ENCODE measurements at places on chromosomes 4 and X.
A peak's percentile ranks its signal among the peaks of the same experiment; 100 is the strongest.

DNA sequence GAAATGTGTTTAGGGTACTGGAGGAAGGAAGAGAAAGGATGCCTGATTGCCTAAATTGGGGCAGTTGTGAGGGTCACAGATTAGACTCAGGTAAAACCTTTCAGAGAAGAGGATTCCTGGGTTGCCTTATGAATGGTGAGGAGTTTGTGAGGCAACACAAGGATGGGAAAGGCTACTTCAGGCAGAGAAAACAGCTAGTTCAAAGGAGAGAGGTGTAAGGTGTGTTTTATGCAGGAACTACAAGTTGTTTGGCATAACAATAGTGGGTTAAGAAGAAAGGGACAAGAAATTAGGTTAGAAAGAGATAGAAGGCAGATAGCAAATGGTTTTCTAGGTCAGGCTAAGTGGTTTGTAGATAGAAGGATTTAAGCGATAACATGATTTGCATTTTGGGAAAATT lies 75.1 kb upstream of the PGRMC2 start:
- no peak for DNase-seq

DNA sequence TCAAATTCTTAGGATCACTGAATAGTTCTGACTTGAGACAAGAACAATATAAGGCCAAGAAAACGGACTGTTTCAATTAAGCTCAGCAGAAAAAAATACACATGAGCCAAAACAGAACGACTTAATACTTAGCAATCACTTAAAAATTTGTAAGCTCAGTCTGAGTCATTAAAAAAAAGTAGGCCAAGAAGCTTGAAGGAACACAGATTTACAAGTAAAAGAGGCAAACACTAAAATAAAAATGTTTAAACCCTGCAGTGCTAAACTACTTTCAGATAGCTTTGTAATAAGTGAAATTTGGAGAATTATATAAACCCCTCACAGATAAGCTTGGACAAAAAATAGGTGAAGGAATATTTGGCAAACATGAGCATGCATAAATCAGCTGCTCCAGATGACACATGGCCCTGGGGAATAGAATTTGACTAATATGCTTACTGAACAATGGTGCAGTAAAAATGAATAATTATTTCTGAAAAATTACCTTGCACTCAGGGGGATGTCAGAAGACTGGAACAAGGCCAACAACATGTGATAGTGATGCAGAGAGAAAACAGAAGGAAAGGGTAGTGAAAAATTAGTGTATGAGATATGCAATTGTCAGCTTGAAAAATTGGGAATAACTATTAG lies 49.6 kb downstream of the LNX1 start:
- DNase-seq: peak; percentile 77

- DNase-seq: no peak
Measured at GRCh38 chrX:120731386-120731785, 101.5 kb upstream of the C1GALT1C1 start.

- DNase-seq: no peak
Measured at GRCh38 chrX:101642093-101642492, 17.6 kb downstream of the ARMCX2 start.

- no peak for DNase-seq
Measured at GRCh38 chr4:183783306-183783705, 121.8 kb upstream of the STOX2 start.

DNA sequence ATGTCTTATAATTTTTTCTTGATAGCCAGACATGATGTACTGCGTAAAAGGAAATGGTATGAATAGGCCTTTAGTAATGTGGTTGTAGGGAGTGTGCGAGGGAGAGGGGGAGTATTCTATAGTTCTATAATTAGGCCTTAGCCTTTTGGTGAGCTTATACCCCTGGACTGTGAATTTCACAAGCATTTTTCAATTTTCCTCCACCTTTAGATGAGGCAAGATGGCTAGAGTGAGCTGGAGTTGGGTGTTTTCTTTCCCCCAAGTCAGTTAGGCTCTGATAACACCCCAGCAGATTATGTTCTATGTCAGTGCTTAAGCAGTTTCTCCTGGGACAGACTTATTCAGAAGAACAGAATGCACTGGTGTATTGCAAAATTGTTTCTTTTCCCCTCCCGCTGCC lies 210.2 kb upstream of the NPY2R start:
- no peak for DNase-seq

DNA sequence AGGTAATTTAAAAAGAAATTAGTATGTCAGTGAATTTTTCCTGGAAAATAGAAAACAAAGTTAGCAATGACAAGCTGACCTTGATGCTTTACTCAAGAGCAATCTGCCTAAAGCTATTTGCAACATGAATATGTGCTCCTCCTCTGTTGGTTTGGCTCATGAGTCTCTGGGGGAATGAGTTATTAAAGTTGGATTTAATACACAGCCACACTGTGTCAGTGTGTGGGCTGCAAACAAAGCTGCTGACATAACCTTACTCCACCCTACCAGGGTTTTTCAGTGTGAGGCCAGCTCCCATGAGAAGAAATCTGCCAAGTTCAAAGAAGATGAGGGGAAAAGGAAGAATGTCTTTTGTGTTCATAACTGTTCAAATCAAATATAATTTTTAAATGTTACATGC lies 280.5 kb downstream of the TLL1 start:
- no peak for DNase-seq

DNA sequence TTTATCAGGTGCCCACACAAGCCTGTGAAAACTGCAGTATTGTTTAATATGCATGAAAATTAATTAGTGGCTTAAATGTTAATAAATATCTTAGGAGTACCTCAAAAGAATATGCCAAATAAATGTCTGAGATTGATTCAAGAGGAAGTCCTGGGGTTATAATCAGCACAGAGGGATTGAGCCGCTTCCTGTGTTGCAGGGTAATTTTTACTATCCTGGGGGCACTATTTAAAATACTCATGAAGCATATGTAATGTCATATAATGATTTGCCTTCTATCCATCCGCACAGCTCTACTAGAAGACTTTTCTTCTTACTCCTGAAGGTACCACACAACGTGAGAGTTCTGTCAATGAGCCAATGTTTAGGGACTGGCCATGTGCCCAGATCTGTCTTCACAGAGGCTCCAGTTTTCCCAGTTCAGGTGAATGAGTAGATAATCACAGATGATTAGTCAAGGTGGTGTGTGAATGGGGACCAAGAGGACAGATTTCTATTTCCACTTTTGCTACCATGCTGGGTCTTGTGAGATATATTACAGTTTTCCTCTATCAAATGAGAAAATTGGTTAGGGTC lies 233.3 kb downstream of the USP46 start:
- no peak for DNase-seq

DNA sequence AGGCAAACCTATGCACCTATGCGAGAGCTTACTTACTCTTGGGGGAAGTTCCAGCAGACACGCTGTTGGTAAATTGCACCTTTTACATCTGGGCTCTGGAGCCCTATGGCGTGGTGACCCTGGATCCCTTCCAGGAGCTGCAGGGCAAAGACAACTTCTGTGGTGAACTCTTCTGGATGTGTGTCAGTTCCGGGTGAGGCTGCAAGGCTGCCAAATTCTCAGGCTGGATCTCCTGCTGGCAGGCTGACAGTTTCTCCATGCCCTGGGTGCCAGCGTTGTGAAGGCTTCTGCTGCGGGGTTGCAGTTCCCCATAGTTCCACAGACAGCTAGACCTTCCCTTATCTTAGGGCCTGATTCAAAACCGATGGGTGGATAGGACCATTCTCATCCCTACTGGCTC lies 37.9 kb downstream of the RAP2C start:
- no peak for DNase-seq

DNA sequence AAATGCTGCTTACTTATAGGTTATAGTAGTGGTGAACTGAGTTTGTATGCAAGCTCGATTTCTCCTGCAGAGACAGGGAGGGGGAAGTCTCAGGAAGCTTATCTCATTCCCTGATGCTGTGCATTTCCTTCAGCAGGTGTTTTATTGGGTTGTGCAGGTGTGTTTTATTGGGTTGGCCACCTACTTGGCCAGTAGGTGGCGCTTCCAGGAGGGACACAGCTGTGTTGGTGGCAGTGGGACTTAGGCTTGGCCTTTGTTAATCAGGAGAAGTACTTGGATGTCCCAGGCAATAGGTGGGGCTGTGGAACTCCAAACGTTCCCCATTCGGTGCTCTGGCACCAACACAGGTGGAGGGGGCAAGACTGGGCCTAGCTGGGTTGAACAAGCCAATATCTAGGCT lies 196.0 kb upstream of the DCAF8L1 start:
- DNase-seq: no peak

DNA sequence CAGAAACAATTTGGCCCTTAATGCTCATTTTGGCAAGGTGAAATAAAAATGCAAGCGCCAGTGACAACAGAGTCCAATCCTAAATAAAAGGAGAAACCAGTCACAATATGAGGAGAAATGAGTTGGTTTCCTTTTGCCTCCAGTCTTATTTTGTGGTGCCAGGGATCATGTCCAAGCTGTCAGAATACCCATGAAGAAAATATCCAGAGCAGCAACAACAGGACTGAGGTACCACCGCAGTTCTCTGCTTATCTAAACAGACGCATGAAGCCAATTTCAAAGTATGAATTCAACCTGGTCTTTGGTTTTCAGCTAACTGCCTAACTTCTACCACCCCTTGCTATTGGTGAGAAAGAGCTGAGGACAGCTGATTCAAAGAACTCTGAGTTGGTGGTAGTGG lies 199.9 kb upstream of the MAGEB2 start:
- no peak for DNase-seq

DNA sequence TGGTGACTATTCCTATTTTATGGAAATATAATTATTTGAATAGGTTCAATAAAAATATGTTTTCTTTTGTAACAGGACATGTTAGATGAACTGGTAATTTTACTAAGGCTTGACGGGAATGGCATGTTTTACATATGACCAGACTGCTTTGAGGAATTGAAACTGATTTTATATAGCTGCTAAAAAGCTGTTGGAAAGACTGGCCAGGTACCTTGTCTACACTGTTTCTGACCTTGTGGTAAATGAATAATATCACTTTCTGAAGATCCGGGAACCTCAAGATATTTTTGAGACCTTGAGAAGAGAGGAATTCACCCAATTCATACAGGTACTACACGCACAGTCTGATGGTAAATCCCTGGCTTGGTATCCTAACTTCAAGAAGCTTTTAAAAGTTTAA lies 42.1 kb upstream of the USP46 start:
- no peak for DNase-seq

- DNase-seq: no peak
Measured at GRCh38 chrX:40291553-40291952, 193.8 kb upstream of the BCOR start.

- no peak for DNase-seq
Measured at GRCh38 chr4:41712425-41712824, 36.1 kb downstream of the PHOX2B start.

- no peak for DNase-seq
Measured at GRCh38 chr4:84753321-84753972, 170.5 kb downstream of the CDS1 start.

- DNase-seq: no peak
Measured at GRCh38 chrX:13266641-13267345, 53.1 kb downstream of the ATXN3L start.

GRCh38 chrX:56761167-56761566 lies 32.1 kb downstream of the NBDY start:
- DNase-seq: no peak

DNA sequence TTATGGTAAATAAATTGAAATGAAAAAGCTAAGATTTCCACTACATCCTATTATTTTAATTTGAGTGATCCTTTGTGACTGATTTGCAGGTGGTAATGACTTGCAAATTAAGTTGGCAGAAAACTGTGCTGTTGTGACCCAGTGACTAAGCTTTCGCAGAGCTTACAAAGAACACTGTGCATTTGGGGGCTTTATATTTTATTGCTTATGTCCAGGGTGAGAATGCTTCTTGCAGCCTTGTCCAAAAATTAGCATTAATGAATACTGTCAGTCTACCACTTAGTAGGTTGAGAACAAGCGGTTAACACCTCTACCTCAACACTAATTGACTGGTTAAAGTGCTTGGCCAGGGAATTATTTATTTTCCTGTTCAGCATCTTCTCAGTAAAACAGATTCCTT lies 991.3 kb upstream of the DIAPH2 start:
- no peak for DNase-seq

GRCh38 chr4:72714482-72715279 lies 145.7 kb upstream of the ADAMTS3 start:
- DNase-seq: no peak

DNA sequence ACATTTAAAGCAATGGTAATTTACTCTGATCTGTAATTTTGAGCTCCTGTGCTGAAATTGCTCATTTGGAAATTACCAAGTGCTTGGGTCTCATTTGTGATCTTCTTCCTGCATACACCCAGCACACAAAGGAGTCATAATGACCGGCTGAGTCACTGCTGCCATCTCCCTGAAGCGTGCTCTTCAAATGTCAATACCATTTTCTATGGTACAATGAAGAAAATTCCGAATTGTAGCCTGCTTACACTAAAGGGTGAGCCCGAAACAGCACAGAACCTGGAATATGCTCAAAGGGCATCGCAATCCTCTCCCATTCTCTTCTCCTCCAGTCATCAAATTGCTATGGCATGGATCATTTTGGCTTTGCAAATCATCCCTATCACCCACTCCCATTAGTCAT lies 140.5 kb downstream of the GRIA3 start:
- DNase-seq: no peak

DNA sequence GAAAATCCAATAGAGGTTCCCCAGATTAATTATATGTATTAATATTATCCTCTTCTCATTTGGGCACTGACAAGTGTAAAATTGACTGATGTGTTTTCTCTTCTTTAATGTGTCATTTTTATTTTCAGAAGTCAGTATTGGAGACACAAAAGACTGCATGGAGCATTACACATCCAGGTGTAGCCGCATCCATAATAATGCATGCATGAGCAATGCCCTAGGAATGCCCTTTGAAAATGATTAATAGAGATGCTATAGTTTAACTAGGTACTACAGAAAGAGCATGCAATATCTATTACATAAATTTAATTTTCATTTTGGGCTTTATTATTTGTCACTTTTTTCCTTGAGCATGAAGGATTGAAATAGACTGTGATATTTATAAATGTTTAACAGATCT lies 509.9 kb downstream of the SPOCK3 start:
- no peak for DNase-seq

- DNase-seq: no peak
Measured at GRCh38 chr4:186832906-186833305, 109.2 kb upstream of the FAT1 start.

DNA sequence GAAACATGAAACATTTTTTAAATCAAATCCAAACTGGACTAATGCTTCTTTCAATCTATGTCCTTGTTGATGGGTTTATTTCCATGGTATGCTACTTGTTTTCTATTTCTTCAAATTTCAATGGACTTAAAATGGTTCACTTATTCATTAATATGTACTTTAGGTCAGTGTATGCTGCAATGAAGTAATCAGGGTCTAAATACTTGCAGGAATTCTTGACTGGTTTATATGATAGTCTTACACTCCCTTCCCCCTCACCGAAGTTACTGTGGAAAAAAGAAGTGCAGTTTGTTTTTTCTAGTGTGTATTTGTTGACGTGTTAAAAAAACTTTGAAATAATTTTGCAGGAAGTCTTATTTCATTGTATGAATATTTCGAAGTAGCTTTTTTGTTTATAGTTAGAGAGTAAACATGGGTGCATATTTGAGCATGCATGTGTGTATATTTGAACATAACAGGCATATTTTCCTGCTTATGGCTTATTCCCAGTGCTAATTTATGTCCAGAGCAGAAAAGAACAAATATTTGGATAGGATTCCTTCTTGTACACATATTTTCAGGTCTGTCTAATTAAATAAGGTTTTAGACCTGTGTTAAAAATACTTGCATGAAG lies 65.0 kb downstream of the LIMCH1 start:
- no peak for DNase-seq

GRCh38 chrX:24364326-24364725 lies 3.9 kb downstream of the SUPT20HL1 start:
- no peak for DNase-seq

- DNase-seq: no peak
Measured at GRCh38 chr4:182346675-182347375, 103.6 kb downstream of the TENM3 start.

All from astrocyte of the cerebellum (primary cell).